Urinary bladder (tissue), 4 donors: ENCODE measurements at places on chromosomes 5 and 9. TPM values are rescaled to one million over a fixed set of nuclear protein-coding genes. Genes with fewer than 3 reads are reported as not detected.

- no peak for DNase-seq
Measured at GRCh38 chr9:72665421-72665820, 144.0 kb downstream of the TMC1 start.

- no peak for DNase-seq
Measured at GRCh38 chr9:136972743-136973142, 4.6 kb upstream of the PTGDS start.

DNA sequence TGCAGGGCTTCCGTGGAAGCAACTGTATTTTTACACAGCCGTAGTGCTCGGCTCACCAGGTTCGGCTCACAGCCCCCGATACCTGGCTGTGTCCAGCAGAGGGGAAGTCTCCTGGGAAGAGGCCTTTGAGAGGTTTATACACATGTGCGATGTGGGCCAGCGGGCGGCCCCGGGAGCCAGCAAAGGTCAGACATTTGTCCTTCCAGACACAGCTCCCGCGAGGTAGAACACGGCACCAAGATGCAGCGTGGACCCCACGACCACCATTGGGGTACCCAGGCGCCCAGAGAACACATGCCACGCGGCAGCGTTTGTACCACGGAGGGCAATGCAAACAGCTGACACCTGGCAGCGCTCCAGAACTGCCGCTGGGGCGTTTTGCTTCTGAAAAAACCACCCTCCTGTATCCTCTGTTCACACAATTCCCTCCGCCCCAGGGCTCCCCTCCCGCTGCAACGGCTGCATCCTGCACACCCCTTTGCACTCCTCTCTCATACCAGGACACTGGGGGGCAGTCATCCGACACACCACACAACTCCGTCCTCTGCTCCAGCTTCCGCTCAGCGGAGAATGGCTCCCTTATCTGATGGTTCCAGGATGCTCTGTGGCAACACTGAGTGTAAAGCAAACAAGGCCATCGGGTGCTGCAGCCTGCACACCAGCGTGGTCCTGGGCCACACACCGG is 235.3 kb downstream of the SYK start:
- DNase-seq, result peak; percentile 69

- no peak for DNase-seq
Measured at GRCh38 chr5:73228052-73228451, 55.1 kb downstream of the TMEM174 start.

- no peak for DNase-seq
Measured at GRCh38 chr9:36748322-36748899, 175.7 kb downstream of the MELK start.

GRCh38 chr5:162637481-162637880 is 569.9 kb downstream of the GABRG2 start:
- DNase-seq, result no peak

DNA sequence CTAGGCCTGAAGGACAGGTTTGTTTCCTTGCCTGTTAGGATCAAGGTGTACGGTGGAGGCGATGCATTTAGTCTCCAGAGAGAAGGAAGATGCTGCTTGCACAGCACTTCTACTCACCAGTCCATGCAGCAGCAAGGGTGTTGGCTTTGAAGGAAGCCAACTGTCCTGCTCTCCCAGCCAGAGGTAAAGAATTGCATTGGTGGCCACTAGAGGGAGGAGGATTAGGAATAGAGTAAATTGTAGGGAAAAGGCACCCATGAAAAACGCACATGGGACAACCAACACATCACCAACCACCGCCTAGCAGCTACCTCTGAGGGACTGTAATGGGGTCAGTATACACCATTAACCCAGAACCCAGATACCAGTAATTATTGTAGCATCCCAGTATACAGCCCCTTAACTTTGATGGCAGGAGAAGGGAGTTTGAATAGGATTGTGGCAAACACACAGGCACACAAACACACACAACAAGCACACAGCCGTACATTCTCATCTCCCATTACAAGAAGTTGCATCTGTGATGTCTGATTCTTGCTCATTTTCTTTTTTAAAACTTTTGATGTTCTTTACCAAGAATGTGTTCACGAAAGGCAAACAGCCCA is 267.7 kb downstream of the ADAMTS6 start:
- DNase-seq, result no peak

- no peak for DNase-seq
Measured at GRCh38 chr5:147072622-147073021, 162.2 kb upstream of the STK32A start.

DNA sequence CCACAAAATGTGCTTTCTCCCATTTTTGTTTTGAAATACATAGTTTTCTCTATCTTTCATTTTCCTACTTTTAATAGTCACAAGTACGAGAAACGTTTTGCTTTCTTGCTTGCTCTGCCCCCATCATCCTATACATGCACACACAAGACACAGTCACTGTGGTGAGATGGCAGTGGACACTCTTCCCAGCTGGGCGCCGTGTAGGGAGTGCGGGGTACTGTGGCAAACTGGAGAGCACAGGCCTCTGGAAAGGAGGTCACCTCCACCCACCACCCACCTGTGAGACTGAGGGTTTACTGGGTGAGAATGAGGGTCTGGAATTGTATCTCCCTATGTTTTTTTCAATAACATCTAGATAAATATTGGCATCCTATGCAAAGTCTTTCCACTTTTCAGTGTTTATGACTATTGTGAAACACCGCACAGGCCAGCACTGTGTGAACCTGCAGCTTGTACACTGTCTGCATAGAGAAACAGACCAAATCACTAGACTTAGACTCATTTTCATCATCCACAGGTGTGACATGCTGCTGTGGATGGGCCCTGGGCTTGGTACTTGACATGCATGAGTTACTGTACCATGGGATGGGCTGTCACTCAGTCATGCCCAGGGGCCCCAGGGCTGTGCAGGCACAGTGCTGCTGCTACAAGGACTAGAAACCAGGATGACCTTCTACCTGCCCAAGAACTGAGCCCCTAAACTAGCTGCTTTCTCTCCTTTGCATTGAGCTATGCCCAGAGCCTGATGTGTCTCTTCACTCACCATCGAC is 118.1 kb upstream of the LMX1B start:
- DNase-seq, result no peak

- DNase-seq, result no peak
Measured at GRCh38 chr5:166582416-166582815, 1709.0 kb upstream of the WWC1 start.

Gene NR6A1
- 0.29 TPM for polyA plus RNA-seq

- no peak for DNase-seq
Measured at GRCh38 chr9:135815830-135816650, 91.3 kb downstream of the CAMSAP1 start.

DNA sequence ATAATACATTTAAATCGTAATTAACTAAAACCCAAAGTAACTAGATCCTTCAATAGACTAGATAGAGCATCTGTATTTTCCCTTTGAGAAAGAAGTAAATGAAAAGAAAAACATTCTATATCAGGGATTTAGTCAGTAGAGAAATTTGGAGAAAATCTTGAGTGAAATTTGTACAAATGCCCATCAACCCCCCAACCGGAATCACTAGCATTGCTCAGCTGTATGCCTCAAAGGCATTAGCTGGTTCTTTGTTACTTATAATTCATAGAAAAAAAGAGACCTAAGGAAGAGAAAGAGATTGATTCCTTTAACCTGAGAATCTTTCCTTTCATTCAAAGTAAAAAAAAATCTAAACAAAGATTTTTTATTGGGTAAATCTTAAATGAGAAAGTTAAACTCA is 659 bp downstream of the OMD start:
- no peak for DNase-seq

DNA sequence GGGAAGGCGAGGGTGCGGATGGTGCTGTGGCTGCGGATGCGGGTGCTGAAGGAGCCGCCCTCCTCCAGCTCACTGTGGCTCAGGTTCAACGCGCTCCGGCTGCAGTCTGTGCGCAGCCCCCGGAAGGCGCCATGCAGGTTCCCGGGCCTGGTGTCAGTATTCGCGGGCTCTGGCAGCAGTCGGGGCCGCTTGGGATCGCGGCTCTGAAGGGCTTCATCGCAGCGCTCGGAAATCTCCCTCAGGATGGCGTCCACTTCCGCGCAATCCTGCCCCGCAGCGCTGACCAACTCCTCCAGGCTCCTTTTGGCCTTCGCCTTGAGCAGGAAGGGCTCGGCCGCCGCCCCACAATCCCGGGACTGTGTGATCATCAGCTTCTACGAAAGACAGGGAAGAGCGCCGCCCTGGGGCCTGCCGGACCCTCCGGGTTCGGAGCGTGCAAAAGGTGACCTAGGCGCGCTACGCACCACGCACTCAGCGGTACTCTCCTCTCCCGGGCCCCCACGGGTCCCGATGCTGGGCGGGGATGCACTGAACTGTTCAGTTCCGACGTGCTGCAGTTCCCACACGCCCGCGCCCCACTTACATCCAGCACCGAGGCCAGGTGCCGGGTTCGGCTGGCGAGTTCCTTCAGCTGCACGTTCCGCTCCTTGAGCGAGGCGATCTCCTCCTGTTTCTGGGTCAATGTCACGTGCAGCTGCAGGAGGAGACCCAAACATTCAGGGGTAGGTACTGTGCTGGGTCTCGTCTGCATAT is 6.5 kb downstream of the MCIDAS start:
- DNase-seq, result no peak

GRCh38 chr5:856531-857425 is 6.0 kb upstream of the ZDHHC11 start:
- DNase-seq, result no peak

Gene ZNF618
- polyA plus RNA-seq, result 3.0 TPM

DNA sequence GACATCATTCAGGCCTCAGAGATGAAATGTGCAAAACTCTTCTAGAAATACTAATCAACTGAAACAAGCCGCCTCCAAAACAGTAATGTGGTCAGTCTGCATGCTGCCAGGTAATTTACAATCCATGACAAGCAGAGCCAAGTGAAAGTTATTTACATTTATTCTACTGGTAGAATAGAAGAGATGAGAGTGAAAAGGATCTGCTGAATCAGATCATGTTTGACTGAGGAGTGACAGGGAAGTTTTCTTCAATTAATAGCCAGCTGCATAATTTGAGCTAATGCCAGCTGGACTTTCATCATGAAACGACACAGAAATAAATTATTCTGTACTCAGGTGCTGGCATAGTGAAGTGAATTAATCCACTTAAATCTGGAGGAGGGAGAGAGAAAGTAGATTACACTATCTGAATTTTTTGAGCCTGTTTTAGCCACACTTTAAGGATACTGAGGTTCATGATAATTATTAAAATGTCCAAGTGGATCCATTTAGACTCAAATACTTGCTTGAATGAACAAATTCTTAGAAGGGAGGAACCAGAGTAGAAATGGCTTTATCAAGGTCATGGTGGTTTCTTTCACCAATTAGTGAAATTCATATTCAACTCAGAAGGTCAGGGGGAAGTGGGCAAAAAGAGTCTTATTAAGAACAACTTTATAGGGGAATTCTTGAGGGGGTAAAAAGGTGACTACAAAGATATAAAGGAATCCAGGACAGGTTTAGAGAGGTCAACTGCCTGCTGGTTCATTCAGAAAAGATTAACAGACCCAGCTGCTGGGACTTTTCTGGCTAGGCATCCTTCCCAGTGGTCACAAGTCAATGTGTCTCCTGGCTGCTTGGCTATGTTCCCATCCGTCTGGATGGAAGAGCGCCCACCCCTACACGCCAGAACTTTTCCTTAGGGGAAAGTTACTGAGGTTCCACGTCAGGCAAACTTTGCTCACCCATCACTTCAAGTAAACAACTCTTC is 350.4 kb downstream of the PDE4D start:
- no peak for DNase-seq

GRCh38 chr5:135645336-135646180 is 66.8 kb upstream of the CXCL14 start:
- DNase-seq, result no peak

Gene SLC22A4
- 1.5 TPM for polyA plus RNA-seq

- no peak for DNase-seq
Measured at GRCh38 chr5:143313298-143313852, 90.1 kb downstream of the NR3C1 start.

GRCh38 chr9:3659647-3660046 is 133.8 kb upstream of the RFX3 start:
- no peak for DNase-seq

Gene GABBR2
- 0.04 TPM for polyA plus RNA-seq

DNA sequence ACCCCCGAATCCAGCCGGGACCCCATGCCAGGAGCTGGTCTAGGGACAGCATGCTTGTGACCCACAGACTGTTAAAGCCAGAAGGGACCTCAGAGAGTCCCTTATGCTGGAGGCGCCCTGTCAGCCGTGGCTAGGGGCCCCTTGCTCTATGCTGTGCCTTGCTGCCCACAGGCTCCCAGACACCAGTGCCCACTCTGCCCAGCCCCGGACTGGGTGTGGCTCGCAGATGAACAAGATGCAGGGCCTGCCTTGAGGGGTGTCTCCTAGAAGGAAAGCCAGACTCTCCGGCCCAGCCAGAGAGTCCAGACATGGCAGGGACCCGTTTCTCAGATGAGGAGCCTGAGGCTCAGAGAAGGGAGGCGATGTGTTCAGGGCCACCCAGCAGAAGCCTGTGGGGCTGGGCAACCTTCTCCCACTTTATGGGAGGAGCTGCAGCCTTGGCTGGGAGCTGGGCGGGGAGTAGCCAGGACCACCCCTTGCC is 85.7 kb downstream of the LMX1B start:
- no peak for DNase-seq

DNA sequence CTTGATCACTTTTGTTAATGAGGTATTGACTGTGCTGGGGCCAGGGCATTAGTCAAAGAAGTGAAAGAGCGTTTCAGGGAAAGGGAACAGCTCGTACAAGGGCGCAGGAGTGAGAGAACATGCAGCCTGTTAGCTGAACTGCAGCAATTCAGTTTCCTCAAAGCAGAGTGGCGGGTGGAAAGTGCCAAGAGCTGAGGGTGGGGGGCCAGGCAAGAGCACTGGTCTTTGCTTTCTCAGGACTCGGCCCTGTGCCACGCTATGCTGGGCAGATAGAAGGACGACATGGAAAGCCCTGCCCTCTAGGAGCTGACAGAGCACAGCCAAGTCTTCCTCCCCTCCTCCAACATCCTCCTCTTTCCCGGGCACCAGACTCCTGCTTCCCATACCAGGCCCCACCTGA is 304.8 kb downstream of the SPOCK1 start:
- DNase-seq, result no peak

- no peak for DNase-seq
Measured at GRCh38 chr5:174423558-174423957, 300.8 kb upstream of the MSX2 start.

DNA sequence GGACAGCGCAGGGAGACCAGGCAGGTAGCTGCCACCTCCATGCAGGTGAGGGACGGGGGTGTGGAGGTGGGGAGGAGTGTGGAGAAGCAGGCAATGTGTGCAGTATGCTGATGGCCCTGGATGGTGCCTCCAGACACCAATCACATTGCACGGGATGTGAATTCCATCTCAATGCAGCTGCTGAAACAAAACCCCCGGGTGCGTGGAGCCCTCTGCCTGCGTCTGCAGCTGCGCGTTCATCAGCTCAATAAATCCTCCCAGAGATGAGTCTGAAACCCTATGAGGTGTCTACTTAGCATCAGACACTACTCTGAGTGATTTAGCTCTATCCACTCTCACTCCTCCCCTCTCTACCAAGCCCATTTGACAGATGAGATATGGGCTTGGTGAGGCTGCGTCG is 10.3 kb downstream of the SOHLH1 start:
- DNase-seq, result no peak
